T47D (cell line): ENCODE measurements at places on chromosomes 7 and 10.
A peak's percentile ranks its signal among the peaks of the same experiment; 100 is the strongest.

DNA sequence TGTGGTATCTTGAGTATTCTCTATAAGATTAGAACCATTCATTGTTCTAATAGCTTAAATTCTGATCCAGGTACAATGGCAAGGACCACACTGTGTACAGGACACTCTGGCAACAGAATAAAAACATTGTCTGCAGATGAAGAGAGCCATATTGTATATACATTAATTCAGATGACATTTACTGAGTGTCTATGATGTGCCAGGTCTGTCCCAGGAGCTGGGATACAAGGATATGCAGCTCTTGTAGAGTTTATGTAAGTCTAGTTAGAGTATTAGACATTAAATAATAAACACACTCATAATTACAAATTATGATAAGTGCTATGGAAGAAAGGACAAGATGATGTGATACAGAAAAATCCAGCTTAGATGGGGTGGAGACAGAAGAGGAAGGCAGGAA, 184.1 kb downstream of the HIBADH start:
- no peak for DNase-seq

GRCh38 chr7:33905389-33906032, at the start of gene BMPER:
Gene BMPER (plus strand): TSS chr7:33905539. CDS start chr7:33905614, 75 bp downstream.
- peak; percentile 61 for DNase-seq

DNA sequence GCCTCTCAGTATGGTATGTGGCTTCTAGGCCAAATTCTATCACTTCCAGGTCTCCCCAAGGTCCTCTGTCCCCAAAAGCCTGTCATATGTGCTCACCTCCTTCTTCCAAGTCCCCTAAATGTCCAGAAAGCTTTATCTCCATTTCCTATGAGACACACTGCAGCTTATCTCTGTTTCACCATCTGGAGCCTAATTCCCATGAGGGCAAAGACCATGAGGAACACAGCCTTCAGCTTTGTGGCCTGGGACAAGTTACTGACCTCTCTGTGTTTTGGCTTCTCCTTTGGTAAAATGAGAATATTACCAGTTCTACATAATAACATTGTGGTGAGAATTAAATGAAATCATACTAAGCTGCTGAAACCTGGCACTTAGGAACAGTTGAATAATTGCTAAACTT, 19.2 kb downstream of the ST8SIA6 start:
- DNase-seq = no peak

- no peak for DNase-seq
Observed at GRCh38 chr10:8056871-8057331, 2.4 kb downstream of the GATA3 start.
